Activated CD4-positive, alpha-beta memory T cell treated with anti-CD3 and anti-CD28 coated beads for 36 hours (primary cell): ENCODE measurements at places on chromosomes 11 and 22. TPM values are rescaled to one million over a fixed set of nuclear protein-coding genes. Genes with fewer than 3 reads are reported as not detected.

Gene C1QTNF6
- 11.1 TPM for total RNA-seq

Gene SLC17A6
- not detected for total RNA-seq

Gene SLC25A45
- 14.4 TPM for total RNA-seq

Gene SLC5A12
- not detected for total RNA-seq

GRCh38 chr22:40452730-40453487, 82.5 kb downstream of the SGSM3 start:
- no peak overlapping the region for H3K27ac ChIP-seq
- H3K4me1 ChIP-seq: peaks cover 59% of the 10 kb centered on the region
- no peak for DNase-seq
- H3K36me3 ChIP-seq: peaks cover 7% of the 10 kb centered on the region
- H3K4me3 ChIP-seq: no peak overlapping the region
- no peaks in the 10 kb centered on the region for H3K27me3 ChIP-seq

- no peaks in the 10 kb centered on the region for H3K36me3 ChIP-seq
- peak overlapping the region; percentile 68 for H3K27ac ChIP-seq
- peak overlapping the region; percentile 24 for H3K4me3 ChIP-seq
- peak; percentile 80 for DNase-seq
- peaks cover 63% of the 10 kb centered on the region for H3K4me1 ChIP-seq
- H3K27me3 ChIP-seq: no peaks in the 10 kb centered on the region
These were observed 113.1 kb upstream of the NNMT start for GRCh38 chr11:114183044-114183511.

DNA sequence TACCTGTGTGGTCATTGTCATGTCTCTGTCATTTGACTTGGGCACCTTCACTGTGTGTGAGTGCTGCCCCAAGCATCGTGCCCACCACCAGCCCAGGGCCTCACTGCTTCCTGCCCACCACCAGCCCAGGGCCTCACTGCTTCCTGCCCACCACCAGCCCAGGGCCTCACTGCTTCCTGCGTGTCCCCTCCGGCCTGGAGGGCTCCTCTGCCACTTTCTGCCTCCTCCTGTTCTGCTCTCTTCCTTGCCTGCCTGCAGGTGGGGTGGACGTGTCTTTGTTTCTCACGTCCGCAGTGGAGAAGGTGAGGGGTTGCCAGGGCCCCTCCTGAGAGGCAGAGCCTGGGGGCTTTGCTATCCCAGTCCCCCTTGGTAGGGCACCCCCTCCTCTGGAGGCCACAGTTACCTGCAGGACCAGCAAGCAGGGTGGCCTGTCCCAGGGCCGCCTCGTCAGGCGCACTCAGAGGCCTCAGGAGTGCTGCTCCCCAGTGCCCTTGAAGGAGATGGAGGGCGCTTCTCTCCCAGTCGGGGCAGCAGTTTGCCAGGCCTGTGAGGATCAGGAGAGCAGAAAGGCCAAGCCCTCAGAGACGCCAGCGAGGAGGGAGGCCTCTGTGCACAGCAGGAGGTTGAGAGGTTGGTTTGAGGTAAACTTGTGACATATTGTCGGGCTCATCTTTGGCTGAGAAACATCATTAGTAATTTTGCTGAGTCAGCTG, 290.7 kb downstream of the TBC1D22A start:
- H3K27ac ChIP-seq: no peak overlapping the region
- H3K4me1 ChIP-seq: peaks cover 4% of the 10 kb centered on the region
- no peak for DNase-seq
- peaks cover 8% of the 10 kb centered on the region for H3K36me3 ChIP-seq
- no peak overlapping the region for H3K4me3 ChIP-seq

DNA sequence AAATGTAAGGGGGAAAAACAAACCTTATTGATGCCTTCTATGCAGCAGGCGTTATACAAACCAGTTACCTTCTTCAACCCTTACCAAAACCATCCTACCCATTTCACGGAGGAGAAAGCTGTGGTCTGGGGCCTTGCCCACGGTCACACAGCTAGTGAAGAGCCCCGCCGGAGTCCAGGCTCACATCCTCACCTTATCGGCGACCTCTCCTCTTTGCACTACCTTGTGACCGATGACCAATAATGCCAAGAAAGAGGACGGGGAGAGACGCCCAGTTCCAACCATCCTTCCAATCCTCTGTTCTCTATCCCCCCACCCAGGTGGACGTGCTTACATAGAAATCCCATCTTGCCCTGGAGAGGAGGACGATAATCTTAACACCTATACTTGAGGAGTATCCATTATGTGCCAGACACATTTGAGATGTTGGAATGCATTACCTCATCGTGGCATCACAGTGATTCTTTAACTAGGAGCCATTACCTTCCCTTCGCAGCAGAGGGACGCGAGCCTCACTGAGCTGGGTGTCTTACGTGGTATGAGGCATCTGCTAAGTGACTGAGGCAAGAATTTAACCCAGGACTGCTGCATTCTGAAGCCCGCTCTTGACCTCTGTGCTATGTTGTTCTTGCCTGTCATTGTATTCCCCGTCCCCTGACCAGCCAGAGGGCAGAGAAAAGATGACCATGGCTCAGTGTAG, 253.7 kb upstream of the B3GAT1 start:
- no peak overlapping the region for H3K4me3 ChIP-seq
- H3K36me3 ChIP-seq: no peaks in the 10 kb centered on the region

- H3K27ac ChIP-seq: no peak overlapping the region
- H3K36me3 ChIP-seq: no peaks in the 10 kb centered on the region
- H3K27me3 ChIP-seq: no peaks in the 10 kb centered on the region
- peaks cover 29% of the 10 kb centered on the region for H3K4me1 ChIP-seq
These were observed 1.7 kb downstream of the ETS1 start for GRCh38 chr11:128585498-128586238.

DNA sequence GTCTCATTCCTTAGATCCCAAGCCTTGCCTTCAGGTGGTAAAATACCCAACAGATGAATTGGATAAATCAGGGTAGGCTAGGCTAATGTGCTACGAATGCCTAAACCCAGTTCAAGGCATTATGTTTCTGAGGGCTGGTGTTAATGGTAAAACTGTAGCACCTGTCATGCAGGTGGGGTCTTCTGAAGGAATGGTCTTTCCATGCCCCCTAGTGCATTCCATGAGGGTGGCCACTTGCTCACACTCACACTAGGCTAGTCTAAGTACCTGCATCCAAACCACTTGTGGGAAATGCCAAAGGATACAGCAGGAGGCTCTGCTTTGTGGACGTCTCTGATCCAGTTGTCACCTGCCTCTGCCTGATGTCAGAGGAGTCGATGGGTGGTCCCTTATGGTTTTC, 24.2 kb upstream of the UCP3 start:
- H3K27me3 ChIP-seq: no peaks in the 10 kb centered on the region
- peaks cover 31% of the 10 kb centered on the region for H3K4me1 ChIP-seq
- H3K27ac ChIP-seq: no peak overlapping the region
- no peak for DNase-seq
- no peak overlapping the region for H3K4me3 ChIP-seq

DNA sequence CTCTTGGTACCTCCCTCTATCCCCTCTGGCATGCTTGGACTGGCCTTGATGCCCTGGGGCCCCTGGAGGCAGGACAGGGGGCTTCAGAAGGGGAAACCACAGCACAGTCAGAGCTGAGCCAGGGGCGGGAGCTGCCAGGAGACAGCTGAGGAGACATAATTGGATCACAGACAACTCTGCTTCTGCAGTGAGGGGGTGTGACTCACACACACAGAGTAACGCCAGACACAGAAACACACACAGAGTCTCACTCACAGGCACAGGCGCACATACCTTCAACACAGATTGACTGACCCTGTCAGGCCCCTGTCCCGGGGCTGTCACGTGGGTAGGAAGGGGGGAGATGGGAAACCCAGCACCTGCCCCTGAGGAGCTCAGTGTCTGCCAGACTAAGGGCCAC, 20.6 kb downstream of the STARD10 start:
- H3K27me3 ChIP-seq: no peaks in the 10 kb centered on the region
- H3K36me3 ChIP-seq: no peaks in the 10 kb centered on the region
- H3K4me3 ChIP-seq: no peak overlapping the region
- H3K4me1 ChIP-seq: no peaks in the 10 kb centered on the region

GRCh38 chr11:71154261-71154805, 98.0 kb downstream of the SHANK2 start:
- no peak overlapping the region for H3K4me3 ChIP-seq
- peaks cover 26% of the 10 kb centered on the region for H3K27me3 ChIP-seq
- H3K27ac ChIP-seq: no peak overlapping the region
- DNase-seq: no peak
- H3K4me1 ChIP-seq: no peaks in the 10 kb centered on the region

GRCh38 chr11:9228091-9228490, 37.1 kb downstream of the DENND5A start:
- no peaks in the 10 kb centered on the region for H3K27me3 ChIP-seq
- no peak overlapping the region for H3K4me3 ChIP-seq
- no peak for DNase-seq
- peaks cover 27% of the 10 kb centered on the region for H3K4me1 ChIP-seq
- H3K27ac ChIP-seq: no peak overlapping the region
- no peaks in the 10 kb centered on the region for H3K36me3 ChIP-seq
